ENCODE measurements at places on chromosomes 7 and 10.

DNA sequence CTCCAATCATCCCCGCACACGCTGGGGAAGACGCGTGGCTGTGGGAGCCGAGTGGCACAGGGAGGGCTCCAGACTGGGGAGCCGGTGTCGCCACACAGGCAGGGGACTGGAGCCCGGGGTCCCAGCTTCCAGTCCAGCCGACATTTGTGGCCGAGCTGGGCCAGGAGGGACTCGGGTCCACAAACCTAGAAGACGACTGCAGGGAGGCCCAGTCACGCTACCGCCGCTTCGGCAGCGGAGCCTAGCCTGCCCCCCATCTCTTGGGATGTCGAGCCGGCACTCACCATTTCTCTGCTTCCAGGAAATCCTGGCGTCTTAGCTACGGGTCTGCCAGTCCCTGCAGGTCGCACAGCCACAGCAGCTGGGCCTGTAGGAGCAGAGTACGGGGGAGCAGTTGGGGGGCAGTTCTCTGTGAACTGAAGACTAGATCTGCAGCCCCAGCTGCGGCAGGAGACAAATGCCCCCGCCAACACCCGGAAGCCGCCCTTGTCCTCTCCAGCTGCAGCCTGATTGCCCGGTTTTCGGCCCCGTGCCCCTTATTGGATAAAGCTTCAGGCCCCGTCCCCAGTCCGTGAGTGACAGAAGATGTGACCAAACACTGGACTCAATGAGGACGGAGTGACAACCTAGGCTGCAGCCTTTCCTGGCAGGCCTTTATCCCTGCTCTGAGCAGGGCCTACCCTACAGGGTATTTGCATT, 270.7 kb downstream of the ZNF33B start:
- DNase-seq = no peak

- DNase-seq = no peak
Observed at GRCh38 chr7:64640504-64640903, 25.4 kb upstream of the ZNF107 start.

DNA sequence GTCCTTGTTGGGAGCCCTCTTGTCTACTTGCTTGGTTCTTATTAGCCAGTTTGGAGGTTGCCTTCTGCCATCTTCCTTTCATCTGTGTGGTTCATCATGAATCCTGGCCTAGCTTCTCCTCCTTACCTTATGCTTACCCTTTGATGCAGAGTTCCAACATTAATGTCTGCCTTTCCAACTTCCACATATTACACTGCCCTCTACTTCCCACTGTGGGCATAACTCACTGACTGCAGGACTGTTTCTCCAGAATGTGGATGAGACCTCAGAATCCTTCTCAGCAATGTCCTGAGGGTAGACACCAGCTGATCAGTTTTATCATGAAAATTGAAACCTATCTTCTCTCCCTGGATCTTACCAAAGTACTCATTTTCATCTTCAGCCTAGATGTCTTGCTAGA, 491.0 kb downstream of the LRMDA start:
- no peak for DNase-seq

GRCh38 chr7:108347616-108348015, 108.6 kb downstream of the NRCAM start:
- DNase-seq = no peak

GRCh38 chr7:115211171-115211570, 289.3 kb downstream of the MDFIC start:
- DNase-seq = no peak

DNA sequence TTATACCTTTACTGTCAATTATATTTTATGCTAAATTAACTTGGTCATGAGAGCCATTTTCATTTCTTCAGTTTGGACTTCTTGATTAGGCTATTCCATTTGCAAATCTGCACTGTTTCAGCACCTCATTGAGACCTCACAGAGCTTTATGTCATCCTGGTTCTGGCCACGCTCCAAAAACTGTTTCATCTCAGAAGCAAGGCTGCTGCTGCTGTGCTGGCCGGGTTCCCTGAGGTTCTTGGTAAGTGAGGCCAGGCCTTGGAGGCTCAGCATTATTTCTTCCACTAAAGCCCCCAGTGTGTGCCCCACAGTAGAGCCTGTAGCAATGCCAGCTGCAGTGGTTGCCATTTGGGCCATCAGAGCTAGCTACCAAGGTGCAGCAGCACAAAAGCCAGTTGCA, 7.8 kb upstream of the ZNF485 start:
- no peak for DNase-seq
